ENCODE measurements at places on chromosomes 5 and 9.

GRCh38 chr9:13269589-13270452 is 9.7 kb downstream of the MPDZ start:
- DNase-seq: no peak

DNA sequence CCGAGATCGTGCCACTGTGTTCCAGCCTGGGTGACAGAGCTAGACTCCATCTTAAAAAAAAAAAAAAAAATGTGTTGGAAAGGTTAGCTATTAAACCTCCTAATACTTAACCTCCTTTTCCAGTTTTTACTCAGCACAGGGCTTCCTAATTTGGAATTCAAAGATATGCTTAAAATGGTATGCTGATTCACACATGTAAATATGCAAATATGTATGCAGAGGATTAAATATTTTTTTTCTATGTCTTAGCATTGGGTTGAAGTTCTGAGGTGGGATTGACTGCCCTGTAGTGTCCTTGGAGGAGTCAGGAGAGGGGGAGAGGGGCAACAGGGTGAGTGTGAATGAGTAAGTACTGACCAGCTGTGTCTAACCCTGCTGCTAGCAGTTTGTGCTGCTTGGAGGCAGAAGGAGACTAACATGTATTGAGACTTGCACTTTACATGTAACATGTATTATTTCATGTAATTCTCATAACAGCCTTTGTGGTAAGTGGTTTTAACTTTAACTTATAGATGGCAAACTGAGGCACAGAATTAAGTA is 63.2 kb downstream of the SLC44A1 start:
- no peak for DNase-seq

GRCh38 chr9:134949681-134950385 is 32.1 kb upstream of the FCN1 start:
- DNase-seq: no peak

GRCh38 chr5:103668281-103668680 is 105.7 kb upstream of the NUDT12 start:
- DNase-seq: no peak

DNA sequence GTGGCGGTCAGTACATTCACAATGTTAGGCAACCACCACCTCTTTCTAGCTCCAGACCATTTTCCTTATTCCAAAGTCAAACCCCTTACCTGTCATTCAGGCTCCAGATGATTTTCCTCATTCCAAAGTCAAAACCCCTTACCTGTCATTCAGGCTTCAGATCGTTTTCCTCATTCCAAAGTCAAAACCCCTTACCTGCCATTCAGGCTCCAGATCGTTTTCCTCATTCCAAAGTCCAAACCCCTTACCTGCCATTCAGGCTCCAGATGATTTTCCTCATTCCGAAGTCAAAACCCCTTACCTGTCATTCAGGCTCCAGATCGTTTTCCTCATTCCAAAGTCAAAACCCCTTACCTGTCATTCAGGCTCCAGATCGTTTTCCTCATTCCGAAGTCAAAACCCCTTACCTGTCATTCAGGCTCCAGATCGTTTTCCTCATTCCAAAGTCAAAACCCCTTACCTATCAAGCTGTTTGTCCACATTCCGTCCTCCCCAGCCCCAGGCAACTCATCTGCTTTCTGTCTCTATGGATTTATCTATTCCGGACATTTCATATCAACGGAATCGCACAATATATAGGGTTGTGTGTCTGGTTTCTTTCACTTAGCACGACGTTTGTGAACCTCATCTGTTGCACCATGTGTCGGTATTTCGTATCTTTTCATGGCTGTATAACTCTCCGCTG is 5.2 kb downstream of the PLEKHG4B start:
- DNase-seq: no peak

- DNase-seq: no peak
Measured at GRCh38 chr9:10112798-10113197, 500.0 kb downstream of the PTPRD start.

- DNase-seq: no peak
Measured at GRCh38 chr5:57032151-57032551, 80.2 kb upstream of the MIER3 start.

DNA sequence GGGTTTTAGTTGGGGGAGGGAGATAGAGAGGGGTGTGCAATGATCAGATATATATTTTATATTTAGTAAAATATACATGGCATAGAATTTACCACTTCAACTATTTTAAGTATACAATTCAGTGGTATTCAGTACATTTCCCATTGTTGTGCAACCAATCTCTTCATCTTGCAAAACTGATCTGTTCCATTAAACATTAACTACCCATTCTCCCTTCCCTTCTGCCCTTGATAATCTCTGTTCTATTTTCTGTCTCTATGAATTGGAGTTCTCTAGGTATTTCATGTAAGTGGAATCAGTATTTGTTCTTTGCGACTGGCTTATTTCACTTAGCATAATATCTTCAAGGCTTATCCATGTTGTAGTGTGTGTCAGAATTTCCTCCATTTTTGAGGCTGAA is 38.6 kb downstream of the TGFBI start:
- no peak for DNase-seq

DNA sequence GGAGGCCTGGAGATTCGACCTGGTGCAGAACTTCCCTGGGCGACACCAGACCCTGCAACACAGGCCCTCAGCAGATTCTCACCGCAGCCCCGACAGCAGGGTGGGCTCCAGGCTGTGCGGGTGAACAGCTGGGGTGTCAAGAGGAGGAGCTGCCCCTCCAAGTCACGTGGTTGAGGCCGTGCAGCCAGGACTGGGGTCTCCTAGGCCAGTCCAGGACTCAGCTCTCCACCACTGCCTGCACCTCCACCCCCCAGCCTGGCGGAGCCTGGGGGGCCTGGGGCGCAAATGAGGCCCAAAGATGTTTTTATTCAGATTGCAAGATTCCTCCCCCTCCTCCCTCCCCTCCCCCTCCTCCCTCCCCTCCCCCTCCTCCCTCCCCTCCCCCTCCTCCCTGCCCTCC is 9.2 kb upstream of the AGPAT2 start:
- DNase-seq: no peak

GRCh38 chr5:157214861-157215513 is 34.3 kb downstream of the ITK start:
- DNase-seq: no peak

Data from activated CD4-positive, alpha-beta T cell treated with anti-CD3 and anti-CD28 coated beads, Interleukin-2, amount 50 U/mL, for 48 hours (primary cell).